PC-9 (cell line): ENCODE measurements at places on chromosomes 1 and 21. TPM values are rescaled to one million over a fixed set of nuclear protein-coding genes. Genes with fewer than 3 reads are reported as not detected.

Gene AZIN2
- 7.3 and 11.6 TPM in 2 replicates for total RNA-seq

Gene RAVER2
- 12.4 and 13.1 TPM in 2 replicates for total RNA-seq

Gene RAB13
- 69.9 and 73.6 TPM in 2 replicates for total RNA-seq

Gene GPN2
- 23.8 and 30.6 TPM in 2 replicates for total RNA-seq

Gene ITLN1
- total RNA-seq = not detected in 2 replicates

Gene SERPINC1
- total RNA-seq = 0.44 TPM in 1 of 2 replicates, not detected in the other

- DNase-seq = no peak
Observed at GRCh38 chr1:2943686-2944260, 77.5 kb upstream of the ACTRT2 start.

- no peak for DNase-seq
Observed at GRCh38 chr1:180451504-180451903, 50.9 kb downstream of the ACBD6 start.

- no peak for DNase-seq
Observed at GRCh38 chr1:65009176-65009575, 42.8 kb upstream of the JAK1 start.
